ENCODE measurements at places on chromosomes 1 and 21.

- DNase-seq = no peak
Observed at GRCh38 chr1:67983867-67984266, 66.6 kb downstream of the DIRAS3 start.

DNA sequence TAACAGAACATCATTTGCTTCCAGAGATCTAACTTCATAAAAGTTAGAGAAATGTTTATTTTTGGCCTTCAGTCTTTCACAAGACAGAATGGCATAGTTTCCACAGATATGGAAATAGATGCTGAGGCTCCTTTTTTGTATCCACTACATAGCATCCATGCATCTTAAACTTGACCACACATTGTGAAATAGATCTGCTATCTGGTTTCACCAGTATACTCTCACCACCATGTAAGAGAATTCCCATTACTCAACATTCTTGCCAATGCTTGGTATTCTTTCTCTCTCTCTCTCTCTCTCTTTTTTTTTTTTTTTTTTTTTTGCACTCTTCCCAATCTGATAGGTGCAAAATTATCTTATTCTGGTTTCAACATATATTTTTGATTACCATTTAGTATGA lies 52.1 kb upstream of the PRMT6 start:
- no peak for DNase-seq

GRCh38 chr1:234918961-234919761 lies 209.5 kb downstream of the TOMM20 start:
- DNase-seq = no peak

- DNase-seq = peak; percentile 45
Observed at GRCh38 chr1:11320153-11320936, 47.3 kb downstream of the UBIAD1 start.

DNA sequence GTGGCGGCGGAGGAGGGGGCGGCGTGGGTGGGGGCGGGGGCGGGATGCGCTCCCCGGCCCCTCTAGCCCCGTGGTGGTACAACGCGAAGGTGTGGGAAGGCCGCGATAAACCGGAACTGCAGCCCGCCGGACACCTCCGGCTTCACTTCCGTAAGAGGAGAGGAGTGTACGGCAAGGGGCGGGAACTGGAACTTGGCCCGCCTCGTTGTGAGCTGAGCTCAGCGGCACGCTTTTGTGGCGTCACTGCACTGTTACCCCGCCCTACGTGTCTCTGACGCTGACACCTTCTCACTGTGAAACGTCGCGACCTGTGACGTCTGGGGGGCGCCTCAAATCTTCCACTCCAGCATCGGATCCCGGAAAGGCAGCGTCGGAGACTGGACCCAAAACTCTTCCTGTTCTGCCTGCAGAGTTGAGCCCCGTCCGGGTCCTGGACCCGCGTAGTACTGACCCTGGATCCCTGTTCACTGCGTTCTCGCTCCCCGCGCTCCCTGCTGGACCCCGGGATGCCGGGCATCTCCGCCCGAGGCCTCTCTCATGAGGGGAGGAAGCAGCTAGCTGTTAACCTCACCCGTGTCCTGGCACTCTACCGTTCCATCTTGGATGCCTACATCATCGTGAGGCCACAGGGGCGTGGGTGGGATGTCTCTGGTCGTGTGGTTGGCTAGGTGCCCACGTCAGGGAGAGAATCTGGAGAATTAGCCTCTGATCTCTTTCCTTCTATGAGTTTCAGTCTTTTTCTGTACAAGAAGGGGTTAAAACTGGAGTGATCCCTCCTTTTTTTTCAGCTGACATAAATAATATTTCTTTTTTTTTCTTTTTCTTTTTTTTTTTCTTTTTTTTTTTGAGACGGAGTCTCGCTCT lies at the start of gene ISG20L2:
ISG20L2 (minus strand) TSS at position 168 of the 864 bp plus-strand sequence. CDS start 1,114 bp downstream, outside the sequence.
- peak; percentile 96 for DNase-seq

DNA sequence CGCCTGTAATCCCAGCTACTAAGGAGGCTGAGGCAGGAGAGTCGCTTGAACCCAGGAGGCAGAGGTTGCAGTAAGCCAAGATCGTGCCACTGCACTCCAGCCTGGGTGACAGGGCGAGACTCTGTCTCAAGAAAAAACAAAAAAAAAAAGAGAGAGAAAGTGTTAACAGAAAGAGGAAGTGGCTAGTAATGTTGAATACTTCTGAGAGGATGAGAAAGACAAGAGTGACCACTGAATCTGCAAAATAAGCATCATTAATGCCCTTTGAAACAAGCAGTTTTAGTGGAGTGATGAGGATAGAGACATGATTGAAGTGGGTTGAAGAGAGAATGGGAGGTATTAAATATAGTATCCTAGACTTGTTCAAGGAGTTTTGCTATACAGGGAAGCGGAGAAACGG lies 11.7 kb downstream of the MPZ start:
- DNase-seq = no peak

- no peak for DNase-seq
Observed at GRCh38 chr1:36352910-36353878, 29.7 kb upstream of the EVA1B start.

- no peak for DNase-seq
Observed at GRCh38 chr1:153231785-153232184, 14.4 kb downstream of the PRR9 start.

DNA sequence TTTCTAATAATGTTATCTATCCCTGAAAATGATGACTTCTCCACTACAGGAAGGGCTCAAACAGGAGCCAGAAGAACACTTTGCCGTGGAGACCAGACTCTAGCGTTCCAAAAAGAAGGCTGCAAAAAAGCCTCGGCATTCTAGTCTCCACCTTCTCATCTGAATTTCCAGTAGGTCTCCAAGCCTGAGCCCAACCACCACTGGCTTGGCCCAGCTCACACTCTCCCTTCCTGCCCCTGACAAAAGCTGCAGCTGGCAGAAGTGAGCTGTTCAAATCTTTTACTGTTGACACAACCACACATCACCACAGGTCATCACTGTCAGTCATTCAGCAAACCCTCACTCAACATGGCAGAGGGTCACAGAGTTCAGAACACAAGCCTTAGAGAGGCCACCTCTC lies 69.3 kb downstream of the CAMK2N1 start:
- DNase-seq = no peak

DNA sequence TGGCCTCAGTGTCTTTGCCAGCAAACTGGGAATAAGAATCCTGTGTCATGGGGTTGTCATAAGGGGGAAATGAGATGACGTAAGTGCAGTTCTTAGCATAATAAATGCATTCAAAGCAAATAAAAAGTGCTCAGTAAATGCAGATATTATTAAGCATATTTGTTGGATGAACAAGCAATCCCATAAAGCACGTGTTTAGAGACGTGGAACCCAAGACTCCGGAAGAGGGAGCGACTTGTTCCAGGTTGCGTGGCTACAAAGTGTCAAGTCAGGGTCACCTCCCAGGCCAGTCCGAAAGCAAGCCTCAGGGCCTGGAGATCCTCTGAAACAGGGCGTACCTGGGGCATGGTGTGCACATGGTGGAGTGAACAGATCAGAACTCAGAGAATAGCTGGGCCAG lies 58.0 kb upstream of the LAPTM5 start:
- peak; percentile 41 for DNase-seq

DNA sequence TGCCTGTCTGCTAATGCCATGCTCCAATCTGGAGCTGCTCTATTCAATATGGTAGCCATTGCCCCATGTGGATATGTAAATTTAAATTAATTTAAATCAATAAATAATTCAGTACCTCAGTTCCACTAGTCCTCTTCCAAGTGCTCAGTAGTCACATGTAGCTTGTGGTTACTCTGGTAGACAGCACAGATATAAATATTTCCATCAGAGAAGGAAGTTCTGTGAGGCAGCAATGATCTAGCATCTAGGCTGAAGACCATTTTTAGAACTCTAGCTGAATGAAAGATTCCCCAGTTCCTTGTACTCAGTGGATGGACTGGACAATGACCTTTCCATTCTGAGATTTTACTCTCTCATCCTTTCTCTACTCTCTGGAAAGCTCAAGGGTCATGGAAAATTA lies 25.8 kb upstream of the CAPZB start:
- no peak for DNase-seq

DNA sequence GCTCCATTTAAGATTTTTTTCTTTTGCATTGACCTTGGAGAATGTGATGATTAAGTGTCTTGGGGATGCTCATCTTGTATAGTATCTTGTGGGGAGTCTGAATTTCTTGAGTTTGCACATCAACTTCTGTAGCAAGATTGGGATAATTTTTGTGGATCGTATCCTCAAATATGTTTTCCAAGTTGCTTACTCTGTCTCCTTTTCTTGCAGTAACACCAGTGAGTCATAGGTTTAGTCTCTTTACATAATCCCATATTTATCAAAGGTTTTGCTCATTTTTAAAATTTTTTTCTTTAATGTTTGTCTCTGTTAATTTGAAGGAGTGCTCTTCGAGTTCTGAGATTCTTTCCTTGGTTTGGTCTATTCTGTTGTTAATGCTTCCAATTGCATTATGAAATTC lies 41.7 kb upstream of the ANGPTL1 start:
- no peak for DNase-seq

DNA sequence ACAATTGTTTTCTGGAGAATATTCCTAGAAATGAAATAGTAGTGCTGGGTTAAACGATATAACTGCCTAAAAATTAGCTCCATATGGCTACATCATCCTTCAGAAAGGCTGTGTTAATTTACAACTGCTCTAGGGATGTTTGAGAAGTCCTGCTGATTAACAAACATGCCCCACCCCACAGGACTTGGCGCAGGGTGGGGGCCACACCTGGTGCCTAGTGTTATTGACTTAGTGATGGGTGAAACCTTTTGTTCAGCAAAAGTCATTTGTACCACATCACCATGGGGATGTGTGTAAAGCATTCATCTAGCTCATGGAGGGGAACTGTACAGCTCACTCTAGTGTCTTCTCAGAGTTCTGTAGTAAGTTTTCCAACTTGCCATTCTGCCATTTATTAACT lies 492.8 kb downstream of the CAMTA1 start:
- DNase-seq = no peak

GRCh38 chr1:154869351-154870114 lies 548 bp downstream of the KCNN3 start:
- DNase-seq = no peak

GRCh38 chr1:170729225-170730002 lies 65.5 kb downstream of the PRRX1 start:
- DNase-seq = no peak

GRCh38 chr1:207495801-207496792 lies at the start of gene CR1:
TSS of gene CR1 (plus strand) at chr1:207496157. CDS start at chr1:207496268, 111 bp downstream.
- DNase-seq = no peak

- no peak for DNase-seq
Observed at GRCh38 chr1:53256511-53257453, 18.5 kb upstream of the MAGOH start.

GRCh38 chr1:207903767-207904166 lies 7.2 kb downstream of the CD34 start:
- no peak for DNase-seq

DNA sequence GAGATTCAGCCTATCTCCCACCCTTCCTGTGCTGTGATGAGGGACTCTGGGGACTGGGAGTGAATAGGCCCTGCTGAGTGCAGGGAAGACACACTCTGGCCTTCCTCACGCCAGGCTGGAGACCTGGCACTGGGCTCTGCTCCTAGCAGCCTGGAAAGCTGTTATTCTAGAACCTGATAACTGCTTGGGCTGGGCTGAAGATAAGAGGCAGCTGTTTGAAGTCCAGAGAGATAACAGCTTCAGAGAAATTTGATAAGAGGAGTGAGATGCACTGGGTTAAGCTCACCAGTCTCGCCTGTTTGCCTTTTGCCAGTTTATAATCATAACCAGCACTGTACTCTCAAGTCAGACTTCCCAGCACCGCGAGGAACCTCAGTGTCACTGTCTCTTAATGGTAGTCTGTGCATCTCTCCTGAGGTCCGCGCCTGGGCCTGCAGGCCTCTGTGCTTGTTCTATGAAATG lies 46.6 kb upstream of the GPR37L1 start:
- DNase-seq = no peak

DNA sequence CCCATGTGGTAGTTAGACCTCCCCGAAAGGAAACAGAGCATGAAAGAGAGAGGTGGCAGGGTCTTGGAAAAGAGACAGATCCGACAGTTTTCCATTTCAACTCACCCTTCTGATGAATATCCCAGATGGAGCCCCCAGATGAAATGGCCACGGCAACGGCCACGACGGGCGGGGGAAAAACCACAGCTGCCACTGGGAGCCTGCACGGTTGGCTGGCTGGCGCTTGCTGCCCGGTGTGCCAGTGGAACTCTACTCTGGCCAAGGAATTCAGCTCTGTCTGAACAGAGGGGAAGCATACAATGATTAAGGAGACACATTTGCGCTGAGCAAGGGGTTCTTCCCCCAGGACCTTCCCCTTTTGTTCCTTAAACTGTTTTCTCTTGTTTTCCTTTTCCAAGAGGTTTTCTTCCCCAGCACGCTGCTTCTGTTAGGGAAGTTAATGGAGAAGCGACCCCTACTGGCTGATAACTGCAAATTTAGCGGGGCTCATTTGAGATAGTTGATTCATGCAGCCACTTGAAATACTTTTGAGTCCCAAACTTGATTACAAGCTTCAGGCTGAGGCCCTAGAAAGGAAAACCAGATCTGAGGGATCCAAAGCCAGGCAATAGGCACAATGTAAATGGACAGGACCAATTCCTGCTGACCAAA lies 1122.5 kb downstream of the NCAM2 start:
- peak; percentile 59 for DNase-seq

- DNase-seq = no peak
Observed at GRCh38 chr1:218728898-218729565, 383.9 kb downstream of the TGFB2 start.

DNA sequence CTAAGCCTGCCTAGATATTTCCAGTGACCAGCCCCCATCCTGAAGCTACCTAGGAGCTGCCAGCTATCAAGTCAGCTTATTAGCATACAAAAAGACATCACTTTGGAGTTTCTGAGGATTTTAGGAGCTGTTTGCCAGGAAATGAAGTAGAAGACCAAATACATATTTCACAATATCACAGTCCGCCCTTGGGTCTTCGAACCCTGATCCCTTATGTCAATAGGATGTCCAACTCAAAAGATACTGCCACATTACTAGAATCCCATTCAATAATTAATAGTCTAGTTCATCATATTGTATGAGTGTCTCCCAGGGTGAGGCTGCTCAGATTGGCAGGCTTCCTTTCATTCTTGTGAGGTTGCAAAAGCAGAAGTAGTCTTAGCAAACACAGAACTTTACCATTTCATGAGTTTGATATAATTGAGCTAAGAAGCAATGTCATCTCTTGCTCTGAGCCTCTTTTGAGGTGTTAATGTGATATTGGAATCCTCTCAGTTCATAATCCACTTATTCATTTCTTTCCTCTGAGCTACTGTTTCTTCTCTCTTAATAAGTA lies 13.6 kb downstream of the IPO9 start:
- DNase-seq = no peak

- DNase-seq = no peak
Observed at GRCh38 chr1:58508629-58509028, 37.9 kb downstream of the OMA1 start.

DNA sequence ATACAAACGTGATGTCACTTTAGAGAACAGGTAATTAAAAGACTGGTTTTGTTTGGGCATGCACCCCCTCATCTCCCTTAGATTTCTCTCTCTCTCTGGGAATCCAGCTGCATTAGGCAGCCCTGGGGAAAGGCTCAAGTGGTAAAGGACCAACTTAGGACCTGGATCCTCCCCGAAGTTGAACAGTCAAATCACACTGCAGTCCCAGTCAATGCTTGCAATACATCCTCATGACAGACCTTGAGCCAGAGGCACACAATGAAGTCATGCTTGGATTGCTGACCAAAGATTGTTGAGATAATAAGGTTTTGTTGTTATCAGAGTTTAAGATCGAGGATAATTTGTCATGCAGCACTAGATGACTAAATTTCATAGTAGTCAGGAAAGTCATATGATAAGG lies 1285.8 kb upstream of the NCAM2 start:
- no peak for DNase-seq
